CD8-positive, alpha-beta memory T cell (primary cell): ENCODE measurements at places on chromosomes 5 and 9. TPM values are rescaled to one million over a fixed set of nuclear protein-coding genes. Genes with fewer than 3 reads are reported as not detected.

NIPAL4 gene
- total RNA-seq = 1.4 TPM

TMOD1 gene
- 1.2 TPM for total RNA-seq

GLDC gene
- 3.1 TPM for total RNA-seq

SPINK7 gene
- not detected for total RNA-seq

GRCh38 chr5:104754311-104754995, 1191.9 kb upstream of the NUDT12 start:
- no peaks in the 10 kb centered on the region for H3K4me1 ChIP-seq
- no peak for DNase-seq
- no peaks in the 10 kb centered on the region for H3K36me3 ChIP-seq
- no peak overlapping the region for H3K27ac ChIP-seq
- no peak overlapping the region for H3K4me3 ChIP-seq
- H3K27me3 ChIP-seq = no peaks in the 10 kb centered on the region

DNA sequence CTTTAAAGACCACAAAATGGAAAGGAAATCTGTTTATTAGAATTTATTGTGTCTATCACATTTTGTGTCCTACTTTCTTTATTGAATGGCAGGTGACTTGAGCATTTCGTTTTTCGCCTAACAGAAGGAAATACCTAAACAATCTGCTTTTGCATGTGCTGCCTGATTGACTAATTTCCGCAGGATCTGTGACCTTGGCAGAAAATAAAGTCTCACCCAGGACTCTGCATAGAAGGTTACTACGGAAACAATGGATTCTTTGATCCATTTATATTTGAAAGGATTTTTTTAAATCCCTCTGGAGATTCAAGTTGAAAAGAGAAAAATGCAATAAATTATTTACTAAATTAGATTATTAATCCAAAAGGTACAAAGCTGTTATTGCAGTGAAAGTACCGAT, 61.0 kb upstream of the CAST start:
- no peaks in the 10 kb centered on the region for H3K27me3 ChIP-seq
- no peaks in the 10 kb centered on the region for H3K36me3 ChIP-seq
- no peak overlapping the region for H3K4me3 ChIP-seq
- no peak overlapping the region for H3K27ac ChIP-seq

- peaks cover 35% of the 10 kb centered on the region for H3K36me3 ChIP-seq
- H3K27me3 ChIP-seq = no peaks in the 10 kb centered on the region
- H3K4me1 ChIP-seq = peaks cover 61% of the 10 kb centered on the region
- H3K27ac ChIP-seq = peak overlapping the region; percentile 96
Measured at GRCh38 chr5:181243018-181243563, 615 bp downstream of the RACK1 start.

GRCh38 chr9:131423171-131423581, 29.3 kb downstream of the PRRC2B start:
- DNase-seq = no peak
- H3K4me3 ChIP-seq = no peak overlapping the region
- H3K27ac ChIP-seq = no peak overlapping the region
- no peaks in the 10 kb centered on the region for H3K27me3 ChIP-seq

DNA sequence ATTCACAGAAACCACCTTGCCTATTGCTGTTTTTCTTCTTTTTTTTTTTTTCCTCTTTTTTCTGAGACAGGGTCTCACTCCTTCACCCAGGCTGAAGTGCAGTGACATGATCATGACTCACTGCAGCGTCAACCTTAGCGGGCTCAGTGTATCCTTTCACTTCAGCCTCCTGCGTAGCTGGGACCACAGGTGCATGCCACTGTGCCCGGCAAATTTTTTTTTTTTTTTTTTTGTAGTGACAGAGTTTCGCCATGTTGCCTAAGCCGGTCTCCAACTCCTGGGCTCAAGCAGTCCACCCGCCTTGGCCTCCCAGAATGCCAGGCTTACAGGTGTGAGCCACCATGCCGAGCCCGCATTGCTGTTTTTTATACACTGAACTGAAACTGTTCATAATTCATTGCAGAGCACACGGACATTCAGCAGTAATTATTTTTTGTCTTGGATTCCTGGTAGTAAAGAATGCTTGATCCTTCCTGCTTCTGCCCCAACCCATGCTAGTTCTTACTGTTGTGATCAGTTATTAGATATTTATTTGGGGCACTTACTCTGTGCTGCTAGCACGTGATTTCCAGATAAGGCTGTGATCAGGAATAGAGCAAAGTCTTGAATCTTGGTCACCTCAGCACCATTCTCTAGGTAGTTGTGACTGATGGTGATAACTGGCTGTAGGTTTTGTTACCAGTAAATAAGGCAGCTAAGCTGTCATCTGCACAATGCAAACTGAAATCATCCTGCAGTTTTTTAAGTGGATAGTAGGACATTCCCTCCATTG, 14.0 kb downstream of the MAP3K1 start:
- no peak overlapping the region for H3K27ac ChIP-seq
- DNase-seq = peak; percentile 36
- no peaks in the 10 kb centered on the region for H3K27me3 ChIP-seq
- H3K4me1 ChIP-seq = peaks cover 86% of the 10 kb centered on the region
- no peaks in the 10 kb centered on the region for H3K36me3 ChIP-seq

- H3K4me1 ChIP-seq = no peaks in the 10 kb centered on the region
- H3K27ac ChIP-seq = no peak overlapping the region
- H3K27me3 ChIP-seq = no peaks in the 10 kb centered on the region
- no peak for DNase-seq
Measured at GRCh38 chr5:136285096-136285855, 80.1 kb downstream of the TRPC7 start.

DNA sequence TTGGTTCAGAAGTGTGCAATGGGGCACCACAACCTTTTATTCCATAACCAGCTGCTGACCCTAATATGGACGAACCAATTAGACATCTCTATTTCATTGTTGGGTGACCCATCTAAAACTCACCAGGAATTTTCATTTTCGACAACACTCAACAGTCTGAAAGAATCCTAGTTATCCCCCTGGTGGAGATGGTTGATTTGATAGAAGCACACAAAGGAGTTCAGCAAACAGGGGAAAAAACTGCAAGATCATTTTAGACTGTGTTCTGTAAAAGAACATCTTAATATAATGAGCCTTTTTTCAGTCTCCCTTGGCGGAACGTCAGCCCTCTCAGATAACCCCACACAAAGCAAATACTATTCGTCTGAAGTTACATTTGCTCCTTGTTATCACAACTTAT, 367.4 kb downstream of the KIAA0825 start:
- H3K27me3 ChIP-seq = no peaks in the 10 kb centered on the region
- no peak overlapping the region for H3K27ac ChIP-seq
- no peaks in the 10 kb centered on the region for H3K36me3 ChIP-seq
- no peak overlapping the region for H3K4me3 ChIP-seq
- no peak for DNase-seq
- H3K4me1 ChIP-seq = no peaks in the 10 kb centered on the region

DNA sequence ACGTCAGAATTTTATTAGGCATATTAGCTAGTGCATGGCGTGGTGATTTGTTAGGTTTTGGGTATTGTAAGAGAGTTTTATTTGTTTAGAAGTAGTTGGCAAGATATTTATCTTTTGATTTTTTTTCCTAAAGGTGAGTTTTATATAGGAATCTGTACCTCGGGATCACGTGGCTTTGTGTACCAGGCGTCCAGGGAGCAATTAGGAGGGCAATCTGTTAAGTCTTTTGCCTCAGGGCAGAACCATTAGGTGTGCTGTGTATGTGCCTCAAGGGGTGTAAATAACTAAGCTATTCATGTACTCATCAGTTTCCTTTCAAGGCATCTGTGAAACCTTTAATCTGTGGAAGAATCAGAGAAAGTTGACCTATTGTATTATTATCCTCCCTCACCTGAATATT, 39.4 kb downstream of the ZSWIM6 start:
- no peaks in the 10 kb centered on the region for H3K27me3 ChIP-seq
- DNase-seq = no peak
- no peak overlapping the region for H3K4me3 ChIP-seq
- H3K36me3 ChIP-seq = no peaks in the 10 kb centered on the region
- no peak overlapping the region for H3K27ac ChIP-seq

- H3K27me3 ChIP-seq = no peaks in the 10 kb centered on the region
- H3K4me1 ChIP-seq = no peaks in the 10 kb centered on the region
- DNase-seq = no peak
- no peaks in the 10 kb centered on the region for H3K36me3 ChIP-seq
- no peak overlapping the region for H3K27ac ChIP-seq
Measured at GRCh38 chr5:102241809-102242421, 54.2 kb downstream of the SLCO4C1 start.

DNA sequence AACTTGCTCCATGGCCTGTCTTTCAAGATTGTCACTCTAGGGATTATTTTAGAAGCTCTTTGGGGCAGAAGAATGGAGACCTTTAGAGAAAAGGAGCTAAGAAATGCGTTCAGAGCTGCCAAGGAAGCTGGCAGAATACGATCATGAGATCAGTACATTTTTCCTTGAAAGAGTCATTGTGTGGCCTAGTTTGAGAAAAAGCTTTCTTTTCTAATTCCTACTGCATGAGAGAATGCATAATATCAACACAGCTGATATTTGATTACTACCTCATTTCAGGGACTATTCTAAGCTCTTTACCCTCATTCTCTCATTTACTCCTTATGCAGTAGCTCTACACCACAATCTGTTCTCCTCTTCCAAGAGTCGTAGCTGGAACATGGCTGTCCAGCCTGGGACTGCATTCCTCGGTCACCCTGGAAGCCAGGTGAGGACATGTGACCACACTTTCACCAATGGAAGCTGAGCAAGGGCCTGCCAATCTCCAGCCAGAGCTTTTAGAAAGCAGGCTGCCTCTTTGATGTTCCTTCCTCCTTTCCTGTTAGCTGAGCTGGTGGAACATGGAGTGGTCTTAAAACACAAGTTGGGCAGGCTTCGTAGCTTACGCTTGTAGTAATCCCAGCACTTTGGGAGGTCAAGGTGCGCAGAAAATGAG, 99.3 kb upstream of the LHFPL2 start:
- no peak overlapping the region for H3K27ac ChIP-seq
- H3K4me3 ChIP-seq = no peak overlapping the region
- DNase-seq = no peak
- H3K4me1 ChIP-seq = no peaks in the 10 kb centered on the region

DNA sequence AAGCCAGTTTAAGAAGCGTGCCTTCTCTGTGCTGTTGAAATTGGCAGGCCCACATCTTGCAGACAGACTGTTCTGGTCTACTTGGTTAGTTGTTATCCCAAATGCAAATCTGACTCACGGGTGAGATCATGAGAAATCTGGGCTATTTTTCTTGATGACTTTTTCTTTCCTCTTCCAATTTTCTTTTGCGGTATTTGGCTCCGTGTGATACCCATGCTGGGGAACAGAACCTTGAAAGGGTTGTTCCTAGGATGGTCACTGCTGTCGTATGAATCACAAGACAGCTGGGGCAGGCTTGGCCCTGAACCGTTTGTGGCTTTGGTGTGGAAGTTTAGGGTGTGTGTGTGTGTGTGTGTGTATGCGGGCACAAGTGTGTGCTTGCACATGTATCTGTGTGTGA, 24.6 kb downstream of the PDZD2 start:
- no peak overlapping the region for H3K4me3 ChIP-seq
- H3K27me3 ChIP-seq = no peaks in the 10 kb centered on the region
- no peaks in the 10 kb centered on the region for H3K36me3 ChIP-seq
- no peaks in the 10 kb centered on the region for H3K4me1 ChIP-seq

DNA sequence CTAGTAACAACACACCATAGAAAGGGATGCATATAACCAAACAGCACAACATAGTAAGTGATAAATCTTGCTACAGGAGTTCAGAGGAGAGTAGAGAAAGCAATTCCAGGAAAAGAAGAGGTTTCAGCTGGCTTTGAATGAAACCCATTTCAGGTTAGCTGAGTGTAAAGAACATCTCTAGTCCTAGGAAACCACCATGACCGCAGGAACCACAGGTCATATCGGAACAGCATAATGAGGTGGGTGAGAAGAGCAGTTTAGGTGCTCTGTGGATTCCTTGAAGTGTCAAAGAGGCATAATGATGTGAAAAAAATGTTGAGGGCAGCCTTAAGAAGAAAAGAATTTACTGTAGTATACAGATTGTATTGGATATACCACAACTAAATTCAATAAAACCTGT, 507.5 kb downstream of the MTRR start:
- H3K27ac ChIP-seq = no peak overlapping the region
- H3K4me3 ChIP-seq = no peak overlapping the region
- no peaks in the 10 kb centered on the region for H3K36me3 ChIP-seq
- H3K4me1 ChIP-seq = no peaks in the 10 kb centered on the region
- no peak for DNase-seq
- H3K27me3 ChIP-seq = no peaks in the 10 kb centered on the region

- no peaks in the 10 kb centered on the region for H3K4me1 ChIP-seq
- H3K27me3 ChIP-seq = no peaks in the 10 kb centered on the region
- H3K36me3 ChIP-seq = no peaks in the 10 kb centered on the region
- H3K4me3 ChIP-seq = no peak overlapping the region
- DNase-seq = no peak
Measured at GRCh38 chr9:135160862-135161261, 73.4 kb downstream of the OLFM1 start.

DNA sequence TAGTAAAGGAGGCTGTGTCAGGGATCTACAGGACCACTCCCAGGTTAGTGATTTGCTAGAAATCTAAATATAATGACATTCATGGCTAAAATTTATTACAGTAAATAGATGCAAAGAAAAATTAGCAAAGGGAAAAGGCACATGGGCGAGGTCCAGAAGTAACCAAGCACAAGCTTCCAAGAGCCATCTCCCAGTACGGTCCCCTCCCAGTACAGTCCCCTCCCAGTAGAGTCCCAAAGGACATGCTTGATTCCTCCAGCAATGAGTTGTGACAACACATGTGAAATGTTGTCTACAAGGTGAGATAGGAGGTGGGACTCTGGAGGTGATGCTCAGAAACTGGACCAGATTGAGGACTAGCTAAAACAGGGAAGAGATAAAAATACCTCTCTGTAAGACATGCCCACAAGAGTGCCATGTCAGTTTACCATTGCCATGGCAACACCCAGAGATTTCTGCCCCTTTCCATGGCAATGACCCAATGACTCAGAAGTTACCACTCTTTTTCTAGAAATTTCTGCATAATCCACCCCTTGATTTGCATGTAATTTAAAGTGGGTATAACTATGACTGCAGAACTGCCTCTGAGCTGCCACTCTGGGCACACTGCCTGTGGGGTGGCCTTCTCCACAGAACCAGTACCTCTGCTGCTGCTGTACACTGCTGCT, 27.9 kb upstream of the CEMIP2 start:
- H3K4me3 ChIP-seq = peak overlapping the region; percentile 38
- H3K4me1 ChIP-seq = peaks cover 60% of the 10 kb centered on the region
- H3K27me3 ChIP-seq = no peaks in the 10 kb centered on the region
- DNase-seq = no peak
- no peak overlapping the region for H3K27ac ChIP-seq

DNA sequence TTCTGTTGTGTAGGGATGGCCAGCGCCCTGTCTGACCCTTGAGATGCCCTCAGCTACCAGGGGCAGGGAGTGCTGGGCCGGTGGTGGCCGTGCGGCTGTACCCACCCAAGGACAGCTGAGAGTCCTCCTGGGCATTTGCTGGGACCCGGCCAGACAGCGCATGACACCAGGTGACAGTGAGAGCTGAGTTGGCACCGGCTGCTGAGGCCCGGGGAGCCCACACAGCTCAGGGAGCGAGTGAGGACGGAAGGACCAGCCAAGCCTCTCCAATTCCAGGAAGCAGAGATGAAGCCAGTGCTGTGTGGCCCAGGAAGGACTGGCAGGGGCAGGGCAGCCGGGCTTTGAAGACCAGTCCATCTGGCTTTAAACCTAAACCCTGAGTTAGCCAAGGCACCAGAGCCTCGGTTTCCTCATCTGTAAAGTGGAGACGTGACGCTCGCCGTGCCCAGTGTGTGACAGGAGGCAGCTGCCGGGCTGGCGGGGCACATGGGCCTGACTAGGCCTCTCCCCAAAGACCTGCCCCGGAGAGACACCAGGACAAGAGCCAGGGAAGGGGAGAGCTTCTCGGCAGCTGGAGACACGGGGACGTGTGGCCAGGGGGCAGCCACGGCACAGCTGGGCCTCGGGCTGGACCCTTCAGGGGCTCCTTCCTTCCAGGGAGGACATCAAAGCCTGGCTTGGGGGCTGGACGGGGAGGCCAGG, 3.0 kb upstream of the AGPAT2 start:
- H3K27me3 ChIP-seq = no peaks in the 10 kb centered on the region
- no peak overlapping the region for H3K27ac ChIP-seq
- no peaks in the 10 kb centered on the region for H3K36me3 ChIP-seq
- H3K4me3 ChIP-seq = no peak overlapping the region
